Activated T-helper 2 cell treated with anti-CD3 and anti-CD28 coated beads, Interferon-gamma antibody, Interleukin-2, Interleukin-4, amounts not matched to agents 10 μg/mL and 5 μg/mL and 100 μg/mL, durations not matched to agents 14 hours and 24 hours and 36 hours (primary cell): ENCODE measurements at places on chromosomes 12 and 14. TPM values are rescaled to one million over a fixed set of nuclear protein-coding genes. Genes with fewer than 3 reads are reported as not detected.

FOXM1 gene
- total RNA-seq = 74.8 and 79.3 TPM in 2 replicates

KRT8 gene
- 0.18 and 0.25 TPM in 2 replicates for total RNA-seq

PRH2 gene
- not detected in 2 replicates for total RNA-seq

GPR84 gene
- 1.8 and 2.3 TPM in 2 replicates for total RNA-seq

USP30 gene
- 6.8 and 7.3 TPM in 2 replicates for total RNA-seq

LIN7A gene
- 0.48 and 0.68 TPM in 2 replicates for total RNA-seq

SLC25A47 gene
- total RNA-seq = not detected in 2 replicates

BMAL2 gene
- 58.9 and 59.6 TPM in 2 replicates for total RNA-seq

GRIP1 gene
- total RNA-seq = not detected in 2 replicates

ALG10B gene
- total RNA-seq = 13.5 and 14.6 TPM in 2 replicates

SPPL3 gene
- total RNA-seq = 33.4 and 38.2 TPM in 2 replicates

FLRT2 gene
- not detected in 2 replicates for total RNA-seq

SRRM4 gene
- not detected in 2 replicates for total RNA-seq

SPIC gene
- total RNA-seq = not detected in 2 replicates

MYO1H gene
- total RNA-seq = not detected in 2 replicates

IFNG-AS1 gene
- total RNA-seq = not detected in 2 replicates

PPM1H gene
- 0.11 TPM in 1 of 2 replicates, not detected in the other for total RNA-seq

CLEC4E gene
- total RNA-seq = not detected in 2 replicates

SRGAP1 gene
- total RNA-seq = 0.07 TPM in 2 replicates

CDKN3 gene
- total RNA-seq = 53.4 and 57.5 TPM in 2 replicates

GARIN6 gene
- not detected in 2 replicates for total RNA-seq

GZMB gene
- 4,664 and 4,741 TPM in 2 replicates for total RNA-seq

KRT6C gene
- total RNA-seq = not detected in 2 replicates

ATXN3 gene
- total RNA-seq = 31.1 and 35.9 TPM in 2 replicates

PIANP gene
- 0.18 TPM in 1 of 2 replicates, not detected in the other for total RNA-seq

KCNMB4 gene
- 0.37 and 0.55 TPM in 2 replicates for total RNA-seq

DDX47 gene
- total RNA-seq = 114 and 120 TPM in 2 replicates

SERPINA9 gene
- not detected in 2 replicates for total RNA-seq

SPTSSA gene
- 23.2 and 24.7 TPM in 2 replicates for total RNA-seq

CLEC1A gene
- not detected in 2 replicates for total RNA-seq
